Activated naive CD4-positive, alpha-beta T cell (primary cell): ENCODE measurements at places on chromosomes 2 and 18.

DNA sequence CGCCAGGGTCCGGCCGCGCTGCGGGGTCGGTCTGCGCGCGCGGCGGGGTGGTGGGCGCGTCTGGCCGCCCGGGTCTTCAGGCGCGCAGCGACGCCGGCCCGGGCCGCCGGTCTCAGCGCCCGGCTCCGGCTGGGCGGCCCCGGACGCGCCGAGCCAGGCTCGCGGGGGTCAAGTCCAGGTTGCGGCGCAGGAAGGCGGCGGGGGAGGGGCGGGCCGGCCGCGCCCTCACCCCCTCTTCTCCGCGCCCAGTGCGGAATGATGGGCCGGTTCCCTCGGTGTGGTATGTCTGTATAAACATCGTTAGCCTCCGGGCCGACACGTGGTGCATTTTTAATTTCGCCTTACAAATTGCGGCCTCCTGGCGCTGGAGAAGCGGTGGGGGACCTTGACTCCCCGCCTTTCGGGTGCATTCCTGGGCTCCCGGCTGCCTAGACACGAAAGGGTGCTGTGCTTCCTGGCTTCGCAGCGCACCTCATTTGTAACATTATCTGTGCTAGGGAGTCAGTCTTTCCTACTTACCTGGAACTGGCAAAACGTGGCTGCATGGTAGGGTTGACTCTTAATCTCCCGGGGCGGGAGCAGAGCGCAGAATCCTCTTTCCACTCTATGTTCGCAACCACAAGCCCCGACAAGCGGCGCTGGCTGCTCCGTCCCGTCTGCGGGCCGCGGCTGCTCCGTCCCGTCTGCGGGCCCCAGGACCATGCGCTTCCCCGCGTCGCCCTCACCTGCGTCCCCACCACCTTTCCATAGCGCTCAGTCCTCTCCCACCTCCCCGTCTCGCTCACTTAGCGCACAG lies 69.0 kb downstream of the CTAGE1 start:
- no peak for DNase-seq

DNA sequence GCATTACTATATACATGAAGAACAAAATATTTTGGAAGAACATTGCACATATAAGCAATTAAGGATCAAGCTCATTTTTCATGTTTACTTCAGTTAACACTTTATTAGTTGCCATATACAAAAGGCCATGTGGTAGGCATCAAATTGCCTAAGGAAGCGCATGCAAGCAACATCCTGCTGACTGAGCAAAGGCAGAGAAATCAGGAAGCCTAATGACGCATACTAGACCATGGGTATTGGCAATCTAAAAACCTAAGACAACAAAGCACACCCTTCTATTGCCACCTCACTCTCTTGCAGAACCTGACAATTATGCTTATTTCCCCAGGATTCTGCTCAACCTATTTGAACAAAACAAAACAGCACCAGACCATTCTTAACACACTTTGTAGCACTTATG lies 171.9 kb downstream of the STK39 start:
- DNase-seq: no peak

GRCh38 chr2:156445296-156446220 lies 9.4 kb downstream of the GPD2 start:
- no peak for DNase-seq

- no peak for DNase-seq
Observed at GRCh38 chr2:132038179-132038882, 123.4 kb downstream of the ANKRD30BL start.

DNA sequence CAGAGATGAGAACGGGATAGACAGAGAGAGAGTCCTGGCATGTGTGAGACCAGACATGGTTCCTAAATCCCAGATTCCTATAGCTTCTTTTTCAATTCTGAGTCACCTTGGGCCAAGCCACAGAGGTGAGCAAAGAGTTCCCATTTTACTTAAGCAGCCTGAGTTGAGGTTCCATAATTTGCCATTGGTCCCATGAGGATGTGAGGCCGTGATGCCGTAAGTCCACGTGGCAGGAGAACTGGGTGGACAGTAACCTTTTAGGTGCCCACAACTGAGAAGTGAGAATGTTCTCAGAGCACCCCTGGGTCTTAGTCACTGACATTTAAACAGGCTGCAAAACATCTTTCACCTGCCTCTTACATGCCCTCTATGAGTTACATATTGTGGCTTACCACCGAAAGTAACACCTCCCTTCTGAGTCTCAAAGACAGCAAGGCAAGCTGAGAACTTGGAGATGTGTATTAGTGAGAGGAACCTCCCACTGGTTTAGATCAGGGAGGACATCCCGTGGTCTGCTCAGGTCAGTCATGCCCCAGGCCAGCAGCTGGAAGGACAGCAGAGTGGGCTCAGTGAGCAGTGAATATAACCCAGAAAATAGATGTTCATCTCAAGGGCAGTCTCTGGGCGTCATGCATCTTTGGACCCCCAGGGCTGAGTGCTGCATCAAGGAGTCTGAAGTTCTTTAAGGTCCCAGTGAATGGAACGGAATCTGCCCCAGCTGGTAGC lies 127.9 kb upstream of the LGALSL start:
- DNase-seq: peak; percentile 39

DNA sequence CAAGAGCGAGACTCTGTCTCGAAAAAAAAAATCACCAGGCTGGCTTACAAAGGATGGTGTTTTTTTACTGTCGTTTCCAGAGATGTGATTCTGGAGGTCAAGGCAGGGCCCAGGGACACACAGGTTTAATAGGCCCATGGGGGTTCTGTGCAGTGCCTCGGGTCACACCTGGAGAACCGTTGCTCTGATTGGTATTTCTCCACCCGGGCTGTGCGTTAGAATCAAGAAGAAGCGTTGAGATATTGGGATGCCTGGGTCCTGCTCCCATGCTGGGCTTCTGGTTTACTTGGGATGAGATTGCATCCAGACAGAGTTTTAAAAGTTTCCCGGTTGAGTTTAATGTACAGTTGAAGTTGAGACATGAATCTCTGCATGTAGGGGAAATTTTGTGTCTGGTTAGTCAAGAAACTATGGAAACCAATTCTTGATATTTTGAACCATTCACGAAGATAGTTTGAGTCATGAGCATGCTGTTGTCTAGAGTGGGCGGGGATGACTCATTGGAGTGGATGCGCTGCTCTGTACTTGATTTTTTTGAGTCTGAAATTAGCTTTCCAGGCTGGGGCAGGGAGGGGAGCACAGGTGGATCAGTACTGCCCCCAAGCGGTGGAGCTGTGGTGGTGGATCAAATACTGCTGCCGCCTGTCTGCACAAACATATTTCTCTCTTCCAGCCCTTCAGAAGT lies 50.1 kb downstream of the GREB1 start:
- DNase-seq: peak; percentile 32
